Activated T-cell treated with anti-CD3 and anti-CD28 coated beads for 48 hours (primary cell): ENCODE measurements at places on chromosomes 13 and 19.

GRCh38 chr13:48828962-48829411 lies 146.7 kb upstream of the FNDC3A start:
- no peak for DNase-seq

GRCh38 chr19:32570081-32570785 lies 10.8 kb upstream of the PDCD5 start:
- peak; percentile 12 for DNase-seq

- peak; percentile 88 for DNase-seq
Observed at GRCh38 chr19:48398375-48399235, 5.1 kb downstream of the GRIN2D start.

DNA sequence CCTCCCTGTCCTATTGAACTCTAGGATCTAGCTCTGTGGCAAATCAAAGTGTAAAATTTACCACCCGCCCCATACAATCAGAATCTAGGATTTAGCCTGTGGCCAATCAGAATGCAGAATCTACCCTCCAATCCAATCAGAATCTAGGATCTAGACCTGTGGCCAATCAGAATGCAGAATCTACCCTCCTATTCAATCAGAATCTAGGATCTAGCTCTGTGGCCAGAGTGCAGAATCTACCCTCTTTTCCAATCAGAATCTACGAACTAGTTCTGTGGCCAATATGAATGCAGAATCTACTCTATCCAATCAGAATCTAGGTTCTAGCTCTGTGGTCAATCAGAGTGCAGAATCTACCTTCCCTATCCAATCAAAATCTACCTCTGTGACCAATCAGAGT lies 25.8 kb downstream of the PRKD2 start:
- no peak for DNase-seq

GRCh38 chr19:36141039-36141927 lies 1.4 kb downstream of the CAPNS1 start:
- peak; percentile 90 for DNase-seq

GRCh38 chr19:47436712-47437401 lies 17.5 kb upstream of the MEIS3 start:
- DNase-seq, result peak; percentile 76

- DNase-seq, result no peak
Observed at GRCh38 chr19:46976845-46977320, 42.8 kb upstream of the NPAS1 start.

DNA sequence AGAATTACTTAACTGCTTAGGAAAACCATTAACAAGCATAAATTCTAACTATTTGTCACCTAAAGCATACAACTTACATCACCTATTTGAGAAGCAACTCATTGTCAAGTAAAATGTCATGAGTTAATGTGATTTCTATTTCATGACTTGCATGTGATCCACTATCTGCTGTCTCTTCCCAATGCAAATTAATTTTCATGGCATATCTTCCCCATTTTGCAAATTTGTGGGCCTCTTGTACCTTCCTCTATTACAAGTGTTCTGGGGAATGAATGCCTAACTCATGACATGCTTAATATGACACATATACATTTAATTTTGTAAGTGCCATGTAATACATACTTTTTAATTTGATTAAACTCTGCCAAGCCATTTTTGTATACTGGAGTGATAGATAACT lies 81.1 kb upstream of the EDNRB start:
- no peak for DNase-seq

- no peak for DNase-seq
Observed at GRCh38 chr13:71797517-71797916, 69.5 kb downstream of the DACH1 start.

- DNase-seq, result no peak
Observed at GRCh38 chr19:13057744-13058143, 44.9 kb downstream of the LYL1 start.

- no peak for DNase-seq
Observed at GRCh38 chr13:79011179-79011578, 352.2 kb upstream of the OBI1 start.

GRCh38 chr13:93744033-93744432 lies 517.4 kb downstream of the GPC6 start:
- no peak for DNase-seq

DNA sequence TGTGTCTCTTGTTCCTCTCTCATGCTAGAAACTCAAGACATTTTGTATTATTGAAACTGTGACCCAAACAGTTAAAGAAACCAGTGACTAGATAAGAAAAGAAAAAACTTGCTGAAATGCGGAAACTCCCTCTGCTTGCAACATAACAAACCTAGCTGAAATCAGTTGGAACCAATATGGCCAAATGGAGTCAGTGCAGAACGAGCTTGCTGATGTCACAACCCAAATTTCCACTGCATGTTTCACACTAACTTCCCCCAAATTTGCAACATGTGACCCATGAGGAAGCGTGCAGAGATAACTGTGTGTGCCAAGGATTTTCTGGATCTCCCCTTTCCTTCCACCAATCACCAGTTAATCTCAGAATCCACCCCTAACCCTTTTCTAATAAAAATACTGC lies 208.0 kb downstream of the DLEU7 start:
- no peak for DNase-seq

DNA sequence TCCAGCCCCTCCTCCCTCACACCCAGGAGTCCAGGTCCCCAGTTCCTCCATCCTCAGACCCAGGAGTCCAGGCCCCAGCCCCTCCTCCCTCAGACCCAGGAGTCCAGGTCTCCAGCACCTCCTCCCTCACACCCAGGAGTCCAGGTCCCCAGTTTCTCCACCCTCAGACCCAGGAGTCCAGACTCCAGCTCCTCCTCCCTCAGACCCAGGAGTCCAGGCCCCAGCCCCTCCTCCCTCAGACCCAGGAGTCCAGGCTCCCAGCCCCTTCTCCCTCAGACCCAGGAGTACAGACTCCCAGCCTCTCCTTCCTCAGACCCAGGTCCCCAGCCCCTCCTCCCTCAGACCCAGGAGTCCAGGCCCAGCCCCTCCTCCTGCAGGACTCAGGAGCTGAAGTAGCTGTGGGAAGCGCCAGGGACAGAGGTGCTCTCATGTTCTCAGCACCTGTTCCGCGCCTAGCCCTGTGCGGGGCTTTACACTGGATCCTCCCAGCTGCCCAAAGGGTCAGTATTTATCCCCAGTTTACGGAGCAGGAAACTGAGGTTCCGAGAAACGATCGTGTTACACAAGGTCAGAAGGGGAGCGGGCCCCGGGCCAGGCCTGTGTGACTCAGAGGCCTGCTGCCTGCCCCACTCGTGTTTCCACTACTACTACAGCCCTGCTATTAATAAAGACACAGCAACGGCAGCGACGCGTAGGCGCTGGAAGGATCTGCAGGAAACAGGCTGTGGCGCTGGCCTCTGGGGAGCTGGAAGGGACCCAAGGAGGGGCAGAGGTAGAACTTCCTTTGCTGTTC lies 1.7 kb upstream of the SBK3 start:
- no peak for DNase-seq

- no peak for DNase-seq
Observed at GRCh38 chr19:40600570-40601133, 517 bp upstream of the LTBP4 start.

DNA sequence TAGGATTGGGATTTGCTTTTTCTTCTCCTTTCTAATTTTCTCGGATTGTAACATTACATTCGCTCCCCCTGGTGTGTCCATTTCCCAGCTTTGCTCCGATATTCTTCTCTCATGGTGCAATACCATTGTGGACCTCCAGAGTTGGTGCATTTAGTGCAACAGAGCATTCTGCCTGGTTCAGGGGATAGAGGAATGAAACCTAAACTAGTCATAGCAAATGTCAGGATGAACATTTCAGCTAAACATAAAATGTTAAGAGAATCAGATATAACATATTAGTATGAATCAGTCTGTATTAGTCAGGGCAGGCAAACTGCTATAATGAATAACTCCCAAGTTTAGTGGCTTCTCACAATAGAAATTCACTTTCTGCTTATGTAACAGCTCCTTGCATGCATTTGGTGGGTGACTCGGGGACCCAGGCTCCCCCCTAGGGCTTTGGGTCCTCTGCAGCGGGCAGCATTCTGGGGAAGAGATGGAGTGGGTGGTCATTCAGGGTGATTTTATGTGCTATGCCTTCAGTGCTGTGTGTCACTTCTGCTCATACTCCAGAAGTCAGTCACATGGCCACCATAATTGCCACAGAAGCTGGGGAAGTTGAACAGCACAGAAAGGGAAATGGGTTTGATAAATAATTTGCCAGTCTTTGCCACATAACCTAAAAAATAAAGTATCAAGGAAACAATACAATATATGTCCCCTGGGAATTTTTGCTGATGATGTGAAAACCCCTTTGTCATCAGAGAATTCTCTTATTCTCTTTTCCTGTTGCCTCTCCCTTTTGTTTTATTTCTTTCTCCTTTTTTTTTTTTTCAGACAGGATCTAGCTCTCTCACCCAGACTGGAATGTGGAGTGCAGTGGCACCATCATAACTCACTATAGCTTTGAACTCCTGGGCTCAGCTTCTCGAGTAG lies 111.0 kb downstream of the HSPH1 start:
- DNase-seq, result no peak

DNA sequence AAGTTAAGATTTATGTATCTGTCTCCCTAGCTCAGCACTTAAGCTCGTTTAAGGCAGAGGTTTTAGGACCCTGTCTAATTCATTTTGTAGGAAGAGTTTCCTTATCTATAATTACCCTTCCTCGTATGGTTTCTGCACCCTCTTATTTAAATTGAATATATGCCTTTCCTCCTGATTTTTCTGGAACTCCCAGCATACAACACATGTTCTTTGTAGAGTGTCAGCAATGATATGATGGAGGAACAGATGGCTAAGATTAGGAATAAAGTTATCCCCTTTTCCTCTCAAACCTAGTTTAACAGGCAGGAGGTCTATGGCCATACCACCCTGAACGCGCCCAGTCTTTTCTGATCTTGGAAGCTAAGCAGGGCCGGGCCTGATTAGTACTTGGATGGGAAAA lies 359.5 kb downstream of the PCDH17 start:
- no peak for DNase-seq

- DNase-seq, result no peak
Observed at GRCh38 chr13:79898202-79898826, 417.4 kb downstream of the NDFIP2 start.

DNA sequence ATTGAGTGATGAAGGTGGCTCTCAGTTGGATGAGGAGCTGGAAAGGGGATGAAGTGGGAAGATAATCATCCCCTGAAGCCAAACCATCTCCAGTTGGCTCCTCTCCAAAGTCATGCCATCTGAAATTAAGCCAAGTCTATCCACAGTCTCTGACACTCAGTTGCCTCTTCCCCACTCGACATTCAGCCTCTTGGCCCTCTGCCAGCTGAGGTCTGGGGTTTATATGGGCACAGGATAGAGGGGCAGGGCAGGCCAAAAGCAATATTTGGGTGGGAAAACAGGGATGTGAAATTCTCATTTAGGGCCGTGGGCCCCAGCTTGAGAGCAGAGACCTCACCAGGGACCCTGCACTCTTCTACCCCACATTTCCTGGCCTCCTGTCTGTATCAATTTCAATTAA lies 85.9 kb downstream of the SLITRK1 start:
- no peak for DNase-seq

DNA sequence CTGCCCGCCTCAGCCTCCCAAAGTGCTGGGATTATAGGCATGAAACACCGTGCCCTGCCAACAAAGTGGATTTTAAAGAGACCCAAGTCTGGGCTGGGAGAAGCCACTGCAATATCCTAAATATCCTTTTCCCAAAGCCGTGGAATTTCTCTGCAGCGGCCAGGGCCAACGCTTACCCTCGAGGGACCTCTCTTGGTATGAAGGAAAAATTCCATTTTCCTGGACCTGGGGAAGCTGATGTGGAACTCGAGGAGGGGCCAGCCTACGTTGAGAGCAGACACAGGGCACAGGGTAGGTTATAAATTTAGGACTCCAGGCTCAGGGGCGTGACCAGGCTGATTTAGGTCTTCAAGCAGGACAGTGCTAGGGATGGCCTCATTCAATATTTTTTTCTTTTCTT lies 17.7 kb upstream of the UPF1 start:
- DNase-seq, result no peak

- no peak for DNase-seq
Observed at GRCh38 chr13:20526664-20527063, 1.0 kb upstream of the CRYL1 start.

GRCh38 chr13:29679396-29680053 lies 84.0 kb upstream of the SLC7A1 start:
- no peak for DNase-seq

DNA sequence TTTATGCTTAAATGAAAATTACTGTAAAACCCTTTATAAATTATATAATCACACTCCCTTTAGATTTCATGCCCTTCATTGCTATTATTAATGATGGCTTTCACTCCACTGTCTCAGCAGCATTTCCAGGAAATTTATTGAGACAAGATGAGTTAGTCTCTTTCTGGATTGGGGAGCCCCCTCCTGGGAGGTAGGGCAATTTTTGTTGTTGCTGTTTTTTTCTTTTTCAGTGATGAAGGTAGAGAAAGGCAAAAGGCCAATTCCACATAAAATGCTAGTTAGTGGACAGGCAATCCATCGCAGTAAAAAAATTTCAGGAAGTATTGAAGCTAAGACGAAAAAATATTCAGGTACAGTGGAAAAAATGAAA lies 80.2 kb downstream of the TEX26 start:
- no peak for DNase-seq

DNA sequence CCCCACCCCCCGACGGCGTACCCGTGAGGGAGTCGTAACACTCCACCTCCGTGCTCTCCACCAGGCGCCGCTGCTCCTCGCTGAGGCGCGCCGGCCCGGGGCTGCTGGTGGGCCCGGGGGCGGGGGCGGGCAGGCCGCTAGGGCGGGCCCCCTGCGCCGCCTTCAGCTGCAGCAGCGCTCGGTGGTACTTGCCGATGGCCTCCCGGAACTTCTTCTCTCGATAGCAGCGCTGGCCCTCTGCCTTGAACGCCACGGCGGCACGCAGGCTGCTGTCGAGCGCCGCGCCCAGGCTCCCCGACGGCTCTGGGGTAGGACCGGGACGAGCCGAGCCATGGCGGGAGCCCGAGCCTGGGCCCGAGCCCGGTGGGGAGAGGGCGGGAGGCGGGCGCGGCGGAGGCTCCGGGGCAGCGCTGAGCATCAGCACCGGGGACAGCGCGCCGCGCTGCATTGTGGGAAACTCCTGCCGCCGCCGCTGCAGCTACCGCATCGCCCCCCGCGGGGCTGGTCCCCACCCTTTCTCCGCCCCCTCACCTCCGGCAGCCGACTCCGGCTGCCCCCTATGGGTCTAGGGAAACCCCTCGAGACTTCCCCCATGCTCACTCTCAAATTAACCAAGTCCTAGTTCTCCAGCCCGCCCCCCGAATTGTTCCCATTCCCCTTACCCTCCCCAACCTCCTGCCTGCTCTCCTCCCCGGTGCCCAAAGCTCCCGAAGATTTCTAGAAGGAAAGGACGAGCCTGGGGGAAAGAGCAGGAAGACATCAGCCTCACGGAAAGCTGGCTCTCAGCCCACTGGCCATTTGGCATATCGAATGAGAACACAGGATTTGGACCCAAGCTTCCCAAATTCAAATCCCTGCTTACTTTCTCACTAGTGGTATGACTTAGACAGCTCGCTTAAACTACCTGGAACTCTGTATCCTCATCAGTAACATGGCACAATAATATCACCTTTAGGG lies at the start of gene TTC9B:
TTC9B (minus strand) TSS at position 451 of the 957 bp plus-strand sequence; CDS start at position 448, 3 bp downstream.
- DNase-seq, result peak; percentile 47
